Smooth muscle cell of the pulmonary artery (primary cell): ENCODE measurements at places on chromosomes 6 and 20. TPM values are rescaled to one million over a fixed set of nuclear protein-coding genes. Genes with fewer than 3 reads are reported as not detected.

COQ3 gene
- 2.5 and 3.3 TPM in 2 replicates for total RNA-seq

SLC52A3 gene
- total RNA-seq, result not detected in 2 replicates

SNAI1 gene
- total RNA-seq, result 1.4 and 2.3 TPM in 2 replicates

MTFR2 gene
- 0.33 and 0.46 TPM in 2 replicates for total RNA-seq

KCNK16 gene
- not detected in 2 replicates for total RNA-seq

STMND1 gene
- total RNA-seq, result not detected in 2 replicates
